Liver (tissue), 10 donors: ENCODE measurements at places on chromosomes 12 and 14.

DNA sequence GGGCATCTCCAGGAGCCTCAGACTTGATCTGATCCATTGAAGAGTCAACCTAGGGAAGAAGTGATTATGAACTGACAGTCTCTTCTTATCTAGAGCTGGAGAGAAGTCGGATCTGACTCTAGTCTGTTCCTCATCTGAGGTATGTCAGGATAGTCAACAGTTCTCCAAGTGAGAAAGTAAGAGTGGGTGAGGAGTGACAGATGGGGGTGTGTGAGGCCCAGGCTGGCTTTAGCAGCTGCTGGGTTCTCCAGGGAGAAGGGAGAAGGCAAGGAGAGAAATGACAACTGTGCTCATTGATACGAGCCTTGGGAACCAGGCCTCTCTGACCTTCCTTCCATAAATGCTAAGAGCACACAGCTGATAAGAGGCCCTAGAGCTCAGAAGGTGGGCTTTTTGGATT is 53.3 kb downstream of the IRAK3 start:
- H3K36me3 ChIP-seq: peaks cover 3% of the 10 kb centered on the region
- DNase-seq: no peak
- H3K27ac ChIP-seq: no peak overlapping the region

DNA sequence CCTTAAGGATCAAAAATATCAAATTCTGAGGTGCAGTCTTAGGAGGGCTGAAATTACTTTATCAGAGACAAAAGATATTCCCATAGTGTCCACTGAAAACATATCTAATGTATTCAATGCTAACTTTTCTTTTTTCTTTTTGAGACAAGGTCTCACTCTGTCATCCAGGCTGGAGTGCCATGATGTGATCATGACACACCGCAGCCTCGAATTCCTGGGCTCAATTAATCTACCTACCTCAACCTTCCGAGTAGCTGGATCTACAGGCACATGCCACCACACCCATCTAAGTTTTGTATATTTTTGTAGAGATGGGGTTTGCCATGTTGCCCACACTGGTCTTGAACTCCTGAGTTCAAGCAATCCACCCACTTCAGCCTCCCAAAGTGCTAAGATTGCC is 68.3 kb downstream of the ZC3H14 start:
- no peaks in the 10 kb centered on the region for H3K4me1 ChIP-seq
- no peaks in the 10 kb centered on the region for H3K27me3 ChIP-seq

DNA sequence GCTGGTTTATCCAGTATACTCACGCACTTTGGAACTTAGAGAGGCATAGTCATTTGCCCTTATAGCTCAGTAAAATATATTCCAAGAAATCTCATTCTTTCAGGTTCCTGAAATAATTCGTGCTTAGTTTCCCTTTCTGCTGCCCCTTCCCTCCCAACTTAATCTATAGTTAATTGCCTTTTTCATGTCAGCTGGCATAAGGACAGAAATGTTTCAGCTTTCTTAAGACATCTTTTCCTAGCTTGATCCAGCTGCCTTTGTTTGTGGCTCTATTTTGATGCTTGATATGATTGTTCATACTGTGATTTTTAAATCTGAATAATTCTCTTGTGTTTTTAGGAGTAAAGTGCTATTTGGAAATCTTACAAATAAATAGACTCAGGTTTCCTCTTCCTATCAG is 120.0 kb upstream of the SEL1L start:
- H3K36me3 ChIP-seq: no peaks in the 10 kb centered on the region
- peaks cover 4% of the 10 kb centered on the region for H3K4me1 ChIP-seq

DNA sequence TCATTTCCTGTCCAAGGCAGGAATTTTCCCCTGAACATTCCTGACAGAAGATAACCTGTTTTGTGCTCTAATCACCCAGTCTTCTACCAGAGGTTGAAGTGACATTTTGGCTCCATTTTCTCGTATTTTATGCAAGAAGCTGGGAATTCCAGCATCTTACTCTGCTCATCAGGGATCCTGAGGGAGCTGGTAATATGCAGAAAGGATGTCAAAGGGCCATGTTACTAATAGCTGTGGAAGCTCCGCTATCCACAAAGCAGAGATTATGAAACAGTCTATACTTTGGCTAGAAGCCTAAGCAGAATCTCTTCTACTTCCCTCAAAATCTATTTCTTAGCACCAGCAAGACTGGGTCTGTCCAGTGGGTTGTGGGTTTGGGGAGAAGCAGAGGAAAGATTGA is 613.0 kb downstream of the DIO2 start:
- DNase-seq: no peak
- H3K4me1 ChIP-seq: no peaks in the 10 kb centered on the region
- H3K27ac ChIP-seq: no peak overlapping the region
- no peaks in the 10 kb centered on the region for H3K27me3 ChIP-seq
- no peak overlapping the region for H3K4me3 ChIP-seq
- no peaks in the 10 kb centered on the region for H3K36me3 ChIP-seq

- H3K36me3 ChIP-seq: no peaks in the 10 kb centered on the region
- no peaks in the 10 kb centered on the region for H3K4me1 ChIP-seq
These were observed 51.4 kb upstream of the BAZ1A start for GRCh38 chr14:34926552-34926951.

GRCh38 chr12:58034311-58034710 is 92.9 kb downstream of the ATP23 start:
- no peak for DNase-seq
- H3K27me3 ChIP-seq: no peaks in the 10 kb centered on the region
- no peak overlapping the region for H3K4me3 ChIP-seq
- no peaks in the 10 kb centered on the region for H3K4me1 ChIP-seq

GRCh38 chr14:94288610-94289465 is 4.2 kb downstream of the SERPINA10 start:
- no peak for DNase-seq
- H3K36me3 ChIP-seq: peaks cover 21% of the 10 kb centered on the region
- peak overlapping the region; percentile 96 for H3K27ac ChIP-seq
- H3K4me1 ChIP-seq: peaks cover 31% of the 10 kb centered on the region

DNA sequence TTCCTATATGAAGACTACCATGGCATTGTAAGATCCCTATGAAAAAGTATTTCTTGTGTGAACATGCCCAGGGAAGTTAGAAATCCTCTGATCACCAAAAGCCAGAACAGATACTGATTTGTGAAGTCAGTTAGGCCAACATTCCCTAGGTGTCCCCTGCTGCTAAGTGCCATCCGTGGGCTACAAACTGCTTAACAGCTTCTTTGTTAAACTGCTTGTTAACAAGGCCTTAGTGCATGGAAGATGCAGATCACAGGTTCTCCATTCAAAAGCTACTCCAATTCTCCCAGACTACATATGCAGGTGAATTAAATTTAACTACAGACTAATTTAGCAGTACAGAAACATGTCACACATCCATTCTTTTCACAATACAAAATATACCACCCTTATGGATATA is 108.2 kb downstream of the PRICKLE1 start:
- peaks cover 8% of the 10 kb centered on the region for H3K4me1 ChIP-seq
- H3K27ac ChIP-seq: no peak overlapping the region
- no peak for DNase-seq
- no peak overlapping the region for H3K4me3 ChIP-seq
- H3K36me3 ChIP-seq: no peaks in the 10 kb centered on the region

DNA sequence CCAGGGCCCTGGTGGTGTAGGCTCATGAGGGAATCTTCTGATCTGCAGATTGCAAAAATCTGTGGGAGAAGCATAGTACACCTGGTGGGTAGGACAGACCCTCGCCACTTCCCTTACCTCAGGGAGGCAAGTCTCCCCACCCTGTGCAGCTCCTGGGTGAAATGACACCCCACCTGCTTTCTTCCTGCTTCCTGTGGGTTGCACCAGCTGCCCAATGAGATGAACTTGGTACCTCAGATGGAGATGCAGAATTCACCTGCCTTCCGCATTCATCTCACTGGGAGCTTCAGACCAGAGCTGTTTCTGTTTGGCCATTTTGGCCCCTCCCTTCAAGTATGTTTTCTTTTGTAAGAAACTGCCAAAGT is 4.7 kb downstream of the CLEC2D start:
- H3K36me3 ChIP-seq: no peaks in the 10 kb centered on the region
- no peak overlapping the region for H3K27ac ChIP-seq
- H3K4me1 ChIP-seq: no peaks in the 10 kb centered on the region
- H3K4me3 ChIP-seq: no peak overlapping the region
- no peaks in the 10 kb centered on the region for H3K27me3 ChIP-seq

DNA sequence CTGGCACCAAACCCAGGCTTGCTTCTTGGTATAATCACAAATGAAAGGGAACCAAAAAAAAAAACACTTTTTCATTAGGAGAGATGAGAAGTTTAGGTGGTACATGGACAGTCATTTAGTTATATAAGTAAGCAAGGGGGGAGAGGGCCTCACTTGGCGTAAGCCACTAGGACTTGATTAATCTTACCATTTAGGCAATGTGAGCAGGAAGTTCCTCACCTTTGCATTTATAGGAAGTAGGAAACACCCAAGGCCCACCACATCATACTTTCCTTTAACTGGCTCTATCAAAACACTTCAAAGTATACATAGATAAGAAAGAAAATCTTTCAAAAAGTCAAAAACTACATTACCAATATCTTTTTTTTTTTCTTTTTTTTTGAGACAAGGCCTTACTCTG is 6.7 kb upstream of the RPS6KA5 start:
- H3K4me3 ChIP-seq: no peak overlapping the region
- no peak for DNase-seq
- no peaks in the 10 kb centered on the region for H3K27me3 ChIP-seq
- H3K27ac ChIP-seq: no peak overlapping the region
- H3K4me1 ChIP-seq: no peaks in the 10 kb centered on the region

DNA sequence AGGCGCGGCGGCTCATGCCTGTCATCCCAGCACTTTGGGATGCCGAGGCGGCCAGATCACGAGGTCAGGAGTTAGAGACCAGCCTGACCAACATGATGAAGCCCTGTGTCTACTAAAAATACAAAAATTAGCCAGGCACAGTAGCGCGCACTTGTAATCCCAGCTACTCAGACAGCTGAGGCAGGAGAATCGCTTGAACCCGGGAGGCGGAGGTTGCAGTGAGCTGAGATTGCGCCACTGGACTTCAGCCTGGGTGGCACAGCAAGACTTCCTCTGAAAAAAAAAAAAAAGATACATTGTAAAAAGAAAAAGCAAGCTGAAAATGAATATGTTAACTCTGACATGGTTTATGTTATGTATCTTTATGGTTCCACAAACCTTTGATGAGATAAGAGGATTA is 33.6 kb downstream of the RPGRIP1 start:
- H3K4me3 ChIP-seq: no peak overlapping the region
- H3K27me3 ChIP-seq: no peaks in the 10 kb centered on the region
- H3K4me1 ChIP-seq: no peaks in the 10 kb centered on the region
- H3K27ac ChIP-seq: no peak overlapping the region
- no peak for DNase-seq
- H3K36me3 ChIP-seq: no peaks in the 10 kb centered on the region

DNA sequence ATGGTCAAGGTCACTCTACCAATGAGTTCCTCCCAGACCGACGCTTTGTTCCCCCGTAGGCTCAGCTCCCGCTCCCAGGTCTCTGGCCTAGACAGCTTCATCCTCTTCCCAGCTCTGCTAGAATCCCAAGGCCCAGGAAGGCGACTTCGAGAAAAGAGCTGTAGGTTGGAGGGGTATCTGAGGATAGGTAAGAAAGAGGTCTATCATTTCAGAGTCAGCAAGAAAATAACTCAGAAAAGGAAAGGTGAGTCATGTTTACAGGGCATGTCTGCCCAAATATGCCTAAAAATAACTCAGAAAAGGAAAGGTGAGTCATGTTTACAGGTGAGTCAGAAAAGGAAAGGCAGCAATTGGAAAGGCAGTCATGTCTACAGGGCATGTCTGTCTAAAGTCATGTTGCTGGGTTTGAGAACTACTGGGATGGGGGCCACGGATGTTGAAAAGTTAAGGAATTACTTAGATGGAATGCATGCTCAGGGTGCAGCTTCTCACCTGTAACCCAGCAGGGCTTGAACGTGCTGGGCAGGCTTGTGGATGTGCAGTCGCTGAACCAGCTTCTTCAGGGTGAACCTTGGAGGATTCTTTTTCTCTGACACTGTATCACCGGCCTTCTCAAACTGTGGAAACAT is 12.2 kb downstream of the TEP1 start:
- no peaks in the 10 kb centered on the region for H3K4me1 ChIP-seq
- no peaks in the 10 kb centered on the region for H3K27me3 ChIP-seq
- peaks cover 14% of the 10 kb centered on the region for H3K36me3 ChIP-seq
- DNase-seq: no peak

DNA sequence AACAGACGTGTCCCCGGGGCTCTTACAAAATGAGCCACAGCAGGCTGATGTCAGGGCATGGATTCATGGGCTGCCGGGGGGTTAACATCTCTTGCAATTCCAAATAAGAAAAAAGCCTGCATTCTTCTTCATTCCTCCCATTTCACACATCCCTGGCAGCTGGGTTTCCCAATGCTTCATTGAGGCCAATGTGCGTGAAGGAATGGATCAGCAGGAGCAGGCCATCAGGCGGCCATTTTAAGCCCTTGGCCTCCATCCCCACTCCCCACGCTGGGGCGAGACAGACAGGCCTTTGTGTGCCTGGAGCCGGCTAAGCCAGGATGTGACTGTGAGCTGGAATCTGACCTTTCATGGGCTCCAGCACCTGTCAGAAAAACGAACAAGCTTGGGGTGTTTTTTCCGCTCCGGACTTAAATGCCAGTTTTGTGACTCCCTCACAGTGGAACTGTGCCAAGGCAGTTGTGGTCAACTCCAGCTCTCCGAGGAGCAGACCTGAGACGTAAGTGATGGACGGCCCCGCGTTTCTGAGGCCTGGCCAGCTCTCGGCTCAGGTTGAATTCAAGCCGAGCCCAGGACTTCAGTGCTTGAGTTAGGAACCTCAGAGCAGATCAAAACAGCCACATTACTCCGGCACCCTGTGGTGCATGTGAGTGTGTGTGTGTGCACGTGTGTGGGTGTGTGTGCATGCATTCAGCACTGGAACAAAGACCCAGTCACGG is 133.1 kb downstream of the TMEM30B start:
- no peaks in the 10 kb centered on the region for H3K4me1 ChIP-seq
- H3K36me3 ChIP-seq: no peaks in the 10 kb centered on the region
- no peak overlapping the region for H3K4me3 ChIP-seq
- no peaks in the 10 kb centered on the region for H3K27me3 ChIP-seq
- H3K27ac ChIP-seq: no peak overlapping the region
- no peak for DNase-seq

GRCh38 chr14:92666251-92666650 is 82.2 kb downstream of the LGMN start:
- no peak overlapping the region for H3K27ac ChIP-seq
- no peak for DNase-seq
- H3K27me3 ChIP-seq: no peaks in the 10 kb centered on the region
- H3K4me3 ChIP-seq: no peak overlapping the region

DNA sequence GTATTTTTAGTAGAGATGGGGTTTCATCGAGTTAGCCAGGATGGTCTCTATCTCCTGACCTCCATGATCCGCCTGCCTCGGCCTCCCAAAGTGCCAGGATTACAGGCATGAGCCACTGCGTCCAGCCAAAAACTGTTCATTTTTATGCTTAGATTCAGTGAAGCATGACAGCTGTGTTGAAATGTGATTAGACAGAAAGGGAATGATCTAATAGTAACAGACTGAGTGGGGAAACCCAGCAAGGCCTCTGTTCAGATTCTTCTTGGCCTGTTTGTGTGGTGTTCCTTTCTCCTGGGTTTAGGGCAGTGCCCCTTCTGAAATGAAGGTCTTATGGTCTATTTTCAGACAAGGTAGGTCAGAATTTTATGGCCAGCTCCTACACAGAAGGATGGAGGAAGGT is 11.8 kb upstream of the ABCD4 start:
- no peak overlapping the region for H3K27ac ChIP-seq
- no peaks in the 10 kb centered on the region for H3K27me3 ChIP-seq
- H3K4me3 ChIP-seq: no peak overlapping the region
- no peak for DNase-seq
- H3K4me1 ChIP-seq: no peaks in the 10 kb centered on the region
- no peaks in the 10 kb centered on the region for H3K36me3 ChIP-seq

- DNase-seq: no peak
- H3K27me3 ChIP-seq: no peaks in the 10 kb centered on the region
- no peaks in the 10 kb centered on the region for H3K36me3 ChIP-seq
- H3K4me3 ChIP-seq: no peak overlapping the region
- no peak overlapping the region for H3K27ac ChIP-seq
These were observed 152.4 kb downstream of the TMX1 start for GRCh38 chr14:51392416-51392815.
